ENCODE measurements at places on chromosomes 16 and 17.

DNA sequence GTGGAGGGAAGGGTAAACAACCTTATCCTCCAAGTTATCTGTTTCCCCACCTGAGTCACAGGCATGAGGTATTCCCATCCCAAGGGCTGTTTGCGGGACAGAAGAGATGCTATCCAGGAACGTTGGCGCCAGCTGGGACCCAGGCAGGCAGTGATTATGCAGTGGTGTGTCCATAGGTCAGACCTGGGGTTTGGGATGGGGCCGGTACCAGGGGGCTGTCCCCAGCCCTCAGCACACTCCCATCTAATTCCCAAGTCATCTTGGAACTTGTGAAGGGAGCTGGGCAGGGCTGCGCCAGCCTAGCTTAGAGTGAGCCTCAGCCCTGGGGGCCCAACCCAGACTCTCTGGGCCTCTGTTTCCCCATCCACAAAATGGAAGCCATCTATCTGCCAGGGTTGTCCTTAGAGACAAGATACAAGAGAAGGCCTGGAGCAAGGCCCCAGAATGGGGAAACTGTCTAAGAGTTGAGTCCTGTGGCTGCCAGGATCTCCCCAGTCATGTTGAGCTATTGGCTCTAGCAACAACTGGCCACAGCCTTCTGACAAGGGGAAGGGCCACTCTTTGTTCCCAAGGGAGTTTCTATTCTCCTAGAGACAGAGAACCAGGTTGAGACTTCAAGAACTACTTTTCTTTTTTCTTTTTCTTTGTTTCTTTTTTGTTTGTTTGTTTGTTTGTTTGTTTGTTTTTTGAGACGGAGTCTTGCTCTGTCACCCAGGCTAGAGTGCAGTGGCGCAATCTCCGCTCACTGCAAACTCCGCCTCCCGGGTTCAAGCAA is 9.8 kb upstream of the JUP start:
- DNase-seq: no peak

DNA sequence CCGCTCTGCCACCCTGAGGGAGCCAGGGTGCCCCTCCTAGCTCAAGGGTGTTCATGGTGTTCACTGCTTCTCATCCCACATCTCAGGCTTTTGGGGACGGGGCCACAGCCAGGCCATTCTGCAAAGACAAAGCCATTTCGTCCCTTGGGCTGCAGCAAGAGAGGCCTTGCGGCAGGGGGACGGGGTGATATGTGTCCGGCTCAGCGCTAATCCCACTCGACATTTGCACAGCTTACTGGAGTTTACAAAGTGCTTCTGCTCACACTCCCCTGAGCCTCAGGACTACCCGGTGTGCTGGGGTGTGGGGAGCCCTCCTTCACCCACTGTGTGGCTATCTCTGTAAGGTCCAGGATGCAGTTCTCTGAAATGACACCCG is 84.3 kb downstream of the RTN4RL1 start:
- no peak for DNase-seq

- no peak for DNase-seq
Observed at GRCh38 chr16:55494994-55495421, 13.9 kb upstream of the LPCAT2 start.

DNA sequence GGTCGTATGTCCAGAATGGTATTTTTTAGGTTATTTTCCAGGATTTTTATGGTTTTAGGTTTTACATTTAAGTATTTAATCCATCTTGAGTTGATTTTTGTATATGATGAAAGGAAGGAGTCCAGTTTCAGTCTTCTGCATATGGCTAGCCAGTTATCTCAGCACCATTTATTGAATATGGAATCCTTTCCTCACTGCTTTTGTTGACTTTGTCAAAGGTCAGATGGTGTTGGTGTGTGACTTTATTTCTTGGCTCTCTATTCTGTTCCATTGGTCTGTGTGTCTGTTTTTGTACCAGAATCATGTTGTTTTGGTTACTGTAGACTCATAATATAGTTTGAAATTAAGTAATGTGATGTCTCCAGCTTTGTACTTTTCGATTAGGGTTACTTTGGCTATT is 26.4 kb upstream of the TEKT1 start:
- no peak for DNase-seq

DNA sequence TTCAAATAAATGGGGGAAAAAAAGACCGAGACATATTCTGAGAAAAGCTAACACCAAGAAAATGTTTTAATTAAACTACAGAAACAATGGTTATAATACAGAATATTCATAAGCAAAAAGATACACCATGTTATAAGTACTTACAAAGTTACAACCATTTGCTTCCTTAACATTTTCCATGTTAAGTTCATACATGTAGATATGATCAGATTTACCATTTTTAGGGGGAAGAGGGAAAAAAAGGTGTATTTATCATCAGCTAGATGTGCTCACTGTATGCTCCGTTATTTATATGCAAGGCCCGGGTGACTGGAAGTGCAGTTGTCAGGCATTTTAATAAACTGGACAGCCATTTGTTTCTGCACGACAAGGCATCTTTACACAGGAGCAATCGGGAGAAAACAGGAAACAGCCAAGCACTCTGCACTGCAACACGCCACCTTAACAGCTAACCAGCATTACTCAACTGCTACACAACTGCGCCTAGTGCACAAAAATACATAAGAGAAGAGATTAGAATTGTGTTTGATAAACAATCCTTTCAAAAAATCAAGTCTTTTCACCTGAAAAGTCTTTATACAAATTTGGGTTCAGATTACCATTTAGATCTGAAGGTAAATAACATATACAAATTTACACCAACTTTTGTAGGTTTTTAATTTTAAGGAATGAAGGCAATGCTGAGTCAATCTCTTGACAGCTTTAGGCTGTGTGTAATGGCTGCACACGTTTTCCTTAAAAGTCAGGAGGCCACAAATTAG is 2.9 kb downstream of the SRSF2 start:
- no peak for DNase-seq

- no peak for DNase-seq
Observed at GRCh38 chr17:64399767-64400156, 9.1 kb upstream of the PECAM1 start.

DNA sequence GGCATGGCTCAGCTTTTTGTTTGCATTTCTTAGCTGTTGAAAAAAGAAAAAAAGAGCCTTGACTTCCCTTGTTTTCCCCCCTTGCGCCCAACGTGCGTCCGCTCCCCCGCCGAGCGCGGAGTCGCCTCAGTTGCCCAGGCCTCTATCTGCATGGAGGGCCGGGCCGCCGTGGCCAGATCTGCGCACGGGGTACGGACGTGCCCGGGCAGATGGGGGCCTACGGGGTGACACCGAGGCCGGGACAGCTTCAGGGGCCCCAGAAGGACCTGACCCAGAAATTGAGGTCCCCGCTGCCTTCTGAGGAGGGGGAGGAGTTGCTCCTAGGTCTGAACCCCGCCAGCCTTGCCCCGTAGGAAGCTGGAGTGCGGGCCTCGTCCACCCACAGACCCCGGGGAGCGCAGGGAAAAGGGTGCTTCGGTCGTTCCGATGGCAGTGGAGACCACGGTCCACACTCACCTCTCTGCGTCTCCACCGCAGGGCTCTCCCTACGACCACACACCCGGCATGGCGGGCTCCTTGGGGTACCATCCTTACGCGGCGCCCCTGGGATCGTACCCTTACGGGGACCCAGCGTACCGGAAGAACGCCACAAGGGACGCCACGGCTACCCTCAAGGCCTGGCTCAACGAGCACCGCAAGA is 1.5 kb downstream of the IRX5 start:
- no peak for DNase-seq

- DNase-seq: no peak
Observed at GRCh38 chr17:18994631-18995030, 9.9 kb downstream of the FAM83G start.

DNA sequence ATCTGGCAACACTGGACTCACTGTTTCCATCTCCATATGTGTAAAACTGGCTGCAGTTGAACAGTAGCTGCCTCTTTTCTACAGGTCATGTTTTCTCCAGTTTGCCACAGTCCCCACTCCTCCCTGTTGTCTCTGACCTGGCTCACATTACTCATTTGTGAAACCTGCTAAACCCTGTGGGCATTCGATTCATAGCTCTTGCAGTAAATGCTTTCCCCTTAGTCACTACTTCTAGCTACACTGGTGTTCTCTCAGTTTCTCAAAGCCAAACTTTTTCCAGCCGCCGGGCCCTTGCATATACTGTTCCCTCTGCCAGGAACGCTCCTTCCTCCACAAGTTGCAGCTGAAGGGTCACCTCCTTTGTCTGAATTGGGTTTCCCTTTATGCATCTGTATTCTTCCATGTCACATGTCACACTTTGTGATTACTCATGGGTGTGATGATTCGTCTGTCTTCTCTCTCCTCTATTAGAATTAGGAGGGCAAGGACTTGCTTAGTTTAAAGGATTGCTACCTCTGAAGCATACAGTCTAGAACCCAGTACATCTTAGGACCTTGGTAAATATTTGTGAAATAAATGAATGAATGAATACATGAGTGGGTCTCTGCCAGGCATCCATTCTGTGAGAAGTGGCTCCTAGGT is 15.0 kb upstream of the MT4 start:
- DNase-seq: no peak

DNA sequence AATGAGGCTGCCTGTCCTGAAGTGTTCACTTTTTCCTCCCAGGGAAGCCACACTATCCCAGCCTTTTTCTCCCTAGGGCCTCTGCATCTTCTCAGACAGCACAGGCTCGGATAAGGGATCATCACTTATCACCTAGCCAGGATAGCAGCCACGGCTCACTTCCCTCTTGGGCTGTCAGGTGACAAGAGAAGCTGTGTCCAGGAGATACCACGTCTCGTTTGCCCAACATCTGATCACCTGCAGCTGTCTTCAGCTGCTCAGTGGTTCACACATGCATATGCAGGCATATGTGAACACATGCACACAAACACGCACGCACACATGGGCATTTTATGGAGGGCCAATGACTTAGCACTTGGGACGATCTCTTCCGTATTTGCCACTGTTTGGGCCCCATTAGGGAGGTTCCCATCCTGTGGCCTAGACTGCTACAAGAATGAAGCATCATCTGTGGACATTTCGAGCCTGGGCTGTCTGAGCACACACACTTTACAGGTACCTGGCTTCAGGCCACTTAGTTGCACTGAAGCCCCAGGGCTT is 32.4 kb upstream of the ADORA2B start:
- no peak for DNase-seq

GRCh38 chr16:58197314-58198012 is 443 bp downstream of the CSNK2A2 start:
- DNase-seq: no peak

DNA sequence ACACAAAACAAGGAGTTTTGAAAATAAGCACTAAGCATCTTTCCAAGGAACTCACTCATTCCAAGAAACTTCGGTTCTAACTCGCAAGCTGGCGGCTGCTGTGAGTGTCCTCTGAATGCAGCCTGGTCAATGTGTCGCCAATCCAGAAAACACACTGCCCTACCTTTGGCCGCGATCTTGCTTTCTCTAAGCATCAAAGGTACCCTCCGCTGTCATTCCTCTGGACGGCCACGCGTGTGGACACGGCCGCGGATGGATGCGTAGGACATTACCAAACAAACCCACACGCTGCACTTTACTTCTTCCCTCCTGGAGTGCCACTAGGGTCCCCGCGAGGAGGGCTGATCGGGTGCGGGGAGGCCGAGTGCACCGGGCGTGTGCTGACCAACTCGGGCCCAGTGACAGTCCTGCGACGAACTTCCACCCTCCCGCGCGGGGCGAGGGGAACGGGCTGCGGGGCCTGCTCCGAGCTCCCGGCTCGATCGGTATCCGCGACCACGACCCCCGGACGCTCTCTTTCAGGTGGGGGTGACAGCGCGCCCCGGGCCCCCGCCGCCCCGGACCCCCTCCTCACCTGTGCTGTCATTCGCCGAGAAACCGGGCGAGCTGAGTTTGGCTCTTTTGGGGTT is 1.1 kb downstream of the CREBBP start:
- no peak for DNase-seq

GRCh38 chr16:2350500-2350899 is 10.0 kb upstream of the ABCA3 start:
- no peak for DNase-seq

DNA sequence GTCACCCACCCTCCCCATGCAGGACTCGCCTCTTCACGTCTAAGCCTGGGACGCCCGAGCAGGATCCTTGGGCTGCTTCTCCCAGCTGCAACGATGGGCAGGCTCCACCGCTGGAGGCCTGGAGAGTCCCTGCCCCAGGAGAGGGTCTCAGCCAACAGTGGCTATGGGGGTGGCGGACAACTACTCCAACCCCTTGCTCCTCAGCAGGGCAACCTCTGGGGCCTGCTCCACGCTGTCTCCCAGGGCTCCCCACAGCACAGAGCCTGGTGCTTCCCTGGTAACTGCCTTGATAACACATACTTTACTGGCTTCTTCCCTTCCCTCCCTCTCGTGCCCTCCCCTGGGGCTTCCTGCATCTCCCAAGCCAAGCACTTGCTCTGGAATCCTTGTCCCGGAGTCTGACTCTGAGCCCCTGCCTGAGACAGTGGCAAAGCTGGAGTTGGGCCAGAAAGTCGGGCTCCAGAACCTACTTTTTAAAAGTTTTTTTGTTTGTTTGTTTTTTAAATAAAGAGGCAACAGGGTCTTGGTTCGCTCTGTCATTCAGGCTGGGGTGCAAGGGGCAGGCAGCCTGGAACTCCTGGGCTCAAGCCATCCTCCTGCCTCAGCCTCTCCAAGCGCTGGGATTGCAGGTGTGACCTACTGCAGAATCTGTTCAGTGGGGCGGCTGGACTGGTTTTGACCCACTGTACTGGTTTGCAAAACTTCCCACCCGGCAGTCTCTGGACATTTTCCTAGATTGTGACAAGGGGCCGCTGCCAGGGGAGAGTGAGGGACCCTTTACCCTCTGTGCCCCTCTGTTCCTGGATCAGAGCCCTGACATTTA is 99.4 kb downstream of the TNFRSF13B start:
- no peak for DNase-seq

- DNase-seq: no peak
Observed at GRCh38 chr17:17036524-17036998, 5.7 kb upstream of the MPRIP start.

GRCh38 chr16:49330562-49331201 is 42.9 kb upstream of the C16orf78 start:
- no peak for DNase-seq

GRCh38 chr17:63489291-63489690 is 12.4 kb downstream of the ACE start:
- no peak for DNase-seq

- DNase-seq: no peak
Observed at GRCh38 chr16:71431176-71431575, 10.7 kb downstream of the TLE7 start.

- no peak for DNase-seq
Observed at GRCh38 chr17:31320241-31320640, 1.2 kb downstream of the EVI2A start.

- DNase-seq: no peak
Observed at GRCh38 chr17:70271200-70271599, 101.9 kb downstream of the KCNJ2 start.

- no peak for DNase-seq
Observed at GRCh38 chr17:59121901-59122480, 15.3 kb upstream of the TRIM37 start.

Data from stimulated activated CD8-positive, alpha-beta memory T cell treated with anti-CD3 and anti-CD28 coated beads, Interleukin-4, amount 100 ng/mL, for 1 hour (primary cell).